ENCODE measurements at places on chromosomes 11 and 22. TPM values are rescaled to one million over a fixed set of nuclear protein-coding genes. Genes with fewer than 3 reads are reported as not detected.

Gene NAV2
- 8.1 TPM for polyA plus RNA-seq

Gene PYGM
- 2.4 TPM for polyA plus RNA-seq

Gene TUB
- polyA plus RNA-seq = 15.2 TPM

Gene DEUP1
- polyA plus RNA-seq = 0.43 TPM

Gene PDGFD
- 18.1 TPM for polyA plus RNA-seq

Gene CLMP
- 17.5 TPM for polyA plus RNA-seq

Gene CSF2RB
- 2.2 TPM for polyA plus RNA-seq

Gene LDHAL6A
- 0.33 TPM for polyA plus RNA-seq

Gene ASRGL1
- 5.4 TPM for polyA plus RNA-seq

Gene RTN4RL2
- 0.60 TPM for polyA plus RNA-seq

Gene NOX4
- 4.6 TPM for polyA plus RNA-seq

Gene TMPRSS4
- polyA plus RNA-seq = 62.6 TPM

Gene OR4A16
- polyA plus RNA-seq = 0.04 TPM

Gene SCO2
- 1.8 TPM for polyA plus RNA-seq

Gene GRIA4
- polyA plus RNA-seq = 7.3 TPM

Gene EFCAB6
- polyA plus RNA-seq = 1.5 TPM

Gene NNMT
- 4.0 TPM for polyA plus RNA-seq

Gene ANO9
- 169 TPM for polyA plus RNA-seq

Gene CD3G
- 2.5 TPM for polyA plus RNA-seq

- DNase-seq = no peak
Measured at GRCh38 chr11:46413760-46414465, 22.3 kb upstream of the CHRM4 start.

DNA sequence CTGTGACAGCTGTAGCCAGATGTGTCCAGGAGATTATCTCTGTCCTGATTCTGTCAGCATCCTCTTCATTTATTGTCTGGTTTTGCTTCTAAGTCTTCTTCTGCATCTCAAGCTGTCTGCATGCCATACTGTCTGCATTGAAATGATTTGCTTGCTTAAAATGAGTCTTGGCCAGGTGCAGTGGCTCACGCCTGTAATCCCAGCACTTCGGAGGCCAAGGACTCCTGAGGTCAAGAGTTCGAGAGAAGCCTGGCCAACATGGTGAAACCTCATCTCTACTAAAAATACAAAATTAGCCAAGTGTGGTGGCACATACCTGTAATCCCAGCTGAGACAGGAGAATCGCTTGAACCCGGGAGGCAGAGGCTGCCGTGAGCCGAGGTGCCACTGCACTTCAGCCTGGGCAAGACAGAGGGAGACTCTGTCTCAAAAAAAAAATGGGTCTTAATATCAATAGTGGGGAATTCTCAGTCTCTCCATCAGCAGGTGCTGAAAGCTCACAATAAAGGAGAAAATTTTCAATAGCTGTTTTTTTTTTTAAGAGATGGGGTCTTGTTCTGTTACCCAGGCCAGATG, 39.2 kb upstream of the AMPD3 start:
- DNase-seq = no peak

DNA sequence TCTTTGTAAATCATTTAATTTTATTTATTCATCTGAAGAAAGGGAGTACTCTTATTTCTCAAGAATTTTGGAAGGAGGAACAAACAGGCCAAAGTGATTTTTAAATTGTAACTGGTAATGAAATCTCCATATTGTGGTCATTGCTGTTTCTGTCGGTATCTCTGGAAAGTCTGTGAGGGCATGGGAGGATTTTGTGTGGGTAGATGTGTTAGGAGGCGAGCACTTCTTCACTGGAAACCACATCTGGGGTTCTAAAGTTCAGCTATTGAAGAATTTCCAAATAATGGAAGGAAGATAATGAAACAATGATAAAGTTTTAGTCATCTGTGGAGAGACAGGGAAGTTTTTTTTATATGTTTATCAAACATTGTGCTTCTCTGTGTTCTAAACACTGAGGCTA, 6.6 kb downstream of the TRIM34 start:
- no peak for DNase-seq

GRCh38 chr11:128483211-128483788, 104.1 kb downstream of the ETS1 start:
- no peak for DNase-seq

DNA sequence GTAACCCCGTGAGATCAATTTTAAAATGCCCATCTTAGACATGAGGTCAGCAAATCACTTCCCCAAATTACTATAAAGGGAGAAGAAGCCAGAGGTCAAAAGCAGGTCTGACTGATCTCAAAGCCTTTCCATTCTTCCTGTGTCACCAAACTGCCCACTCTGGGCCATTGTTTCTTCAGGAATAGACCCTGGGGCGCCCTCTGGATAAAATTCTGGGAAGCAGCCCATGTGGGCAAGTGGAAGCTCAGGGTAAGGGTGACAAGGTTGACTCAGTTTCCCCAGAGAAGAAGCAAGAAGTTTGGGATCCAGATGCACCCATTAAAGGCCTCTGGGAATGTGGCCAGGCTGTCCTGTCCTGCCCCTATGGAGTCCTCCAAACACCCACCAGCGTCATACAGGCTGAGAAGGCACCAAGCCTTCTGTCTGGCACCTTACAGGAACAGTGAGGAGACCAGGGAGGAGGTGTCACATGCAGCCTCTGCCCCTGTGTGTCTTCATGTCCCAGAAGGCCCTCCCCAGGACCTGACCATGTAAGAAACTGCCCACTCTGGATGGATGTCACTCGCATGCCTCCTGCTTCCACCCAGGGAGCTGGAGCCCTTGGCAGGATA, 50.1 kb downstream of the CHST1 start:
- DNase-seq = no peak

- DNase-seq = no peak
Measured at GRCh38 chr11:126497581-126498122, 142.2 kb downstream of the ST3GAL4 start.

GRCh38 chr11:129530154-129530895, 154.7 kb downstream of the BARX2 start:
- DNase-seq = no peak

DNA sequence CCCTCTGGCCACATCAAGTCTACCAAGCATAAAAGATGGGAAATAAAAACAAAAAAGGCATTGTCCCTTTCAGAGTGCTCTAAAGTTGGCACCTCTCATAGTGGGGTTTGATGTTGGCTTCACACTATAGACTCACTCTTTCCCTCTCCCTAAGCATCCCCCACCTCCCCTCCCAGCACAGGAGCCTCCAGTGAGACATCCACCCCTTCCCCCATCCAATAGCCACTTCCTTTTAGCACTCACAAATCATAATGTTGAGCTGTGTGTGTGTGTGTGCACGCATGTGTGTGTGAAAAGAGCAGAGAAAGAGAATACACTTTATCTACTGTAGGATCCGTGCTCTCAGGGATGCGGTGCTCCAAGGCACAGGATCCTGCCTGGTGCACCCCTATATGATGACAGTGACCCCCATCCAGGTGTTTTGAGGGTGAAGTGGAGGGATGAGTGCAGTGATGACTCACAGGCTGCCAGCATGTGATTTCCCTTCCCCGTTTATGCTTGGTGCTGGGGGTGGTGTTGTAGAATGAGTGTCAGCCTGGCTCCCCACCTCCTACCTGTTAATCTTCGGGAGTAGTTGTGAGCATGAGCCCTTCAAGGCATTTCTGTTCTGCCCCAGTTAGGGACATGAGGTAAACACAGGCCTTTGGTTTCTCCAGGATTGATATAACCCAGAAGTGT, 235.2 kb upstream of the B3GAT1 start:
- no peak for DNase-seq

GRCh38 chr22:38549101-38549894, 20.7 kb downstream of the DMC1 start:
- no peak for DNase-seq

- peak; percentile 56 for DNase-seq
Measured at GRCh38 chr22:17867160-17867785, 93.0 kb upstream of the BID start.

- DNase-seq = no peak
Measured at GRCh38 chr11:100336873-100337272, 350.2 kb upstream of the ARHGAP42 start.

- no peak for DNase-seq
Measured at GRCh38 chr11:20042811-20043341, 117.4 kb downstream of the DBX1 start.

- peak; percentile 87 for DNase-seq
Measured at GRCh38 chr22:38110008-38110862, at the start of gene BAIAP2L2. Gene BAIAP2L2, minus strand, starts transcription at chr22:38110684. Its CDS starts 159 bp downstream, at chr22:38110525.

GRCh38 chr11:89545691-89546090, 54.5 kb upstream of the NOX4 start:
- peak; percentile 90 for DNase-seq

GRCh38 chr11:39461066-39461465, 1998.4 kb downstream of the LRRC4C start:
- no peak for DNase-seq

GRCh38 chr11:39678996-39679395, 1780.5 kb downstream of the LRRC4C start:
- DNase-seq = no peak

DNA sequence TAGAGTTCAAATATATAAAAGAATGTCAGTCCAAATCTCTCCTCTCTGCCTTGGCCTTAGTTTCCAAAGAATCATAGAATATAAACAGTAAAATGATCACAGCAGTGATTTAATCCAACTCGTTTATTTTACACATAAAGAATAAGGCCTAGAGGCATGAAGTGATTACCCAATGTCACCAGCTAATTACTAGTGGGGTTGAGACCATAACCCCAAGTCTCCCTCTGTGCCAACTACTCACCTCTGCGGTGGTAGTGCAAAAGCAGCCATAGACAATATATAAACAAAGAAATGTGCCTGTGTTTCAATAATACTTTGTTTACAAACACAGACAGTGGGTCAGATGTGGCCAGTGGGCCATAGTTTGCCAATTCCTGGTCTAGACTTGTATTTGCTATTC, 96.6 kb upstream of the FAT3 start:
- no peak for DNase-seq

DNA sequence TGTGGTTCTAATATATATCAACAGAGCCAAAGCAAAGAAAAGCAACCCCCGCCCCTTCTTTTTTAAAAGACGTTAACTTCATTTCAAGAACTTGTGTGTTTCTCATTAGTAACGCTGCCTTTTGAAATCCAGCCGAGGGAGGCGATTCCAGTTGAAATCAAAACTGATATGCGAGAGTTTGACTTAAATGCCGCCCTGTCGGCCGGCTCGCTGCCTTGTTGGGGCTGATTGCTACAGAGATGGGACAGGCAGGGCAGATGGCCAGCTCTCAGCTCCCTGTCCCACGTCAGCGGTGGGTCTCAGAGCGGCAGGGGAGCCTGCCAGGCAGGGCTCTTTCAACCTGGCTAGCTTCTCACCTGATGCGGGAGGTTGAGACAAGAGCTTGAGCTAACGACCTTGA, 51.9 kb upstream of the ALX4 start:
- DNase-seq = no peak

GRCh38 chr11:103525069-103525468, 415.8 kb downstream of the DYNC2H1 start:
- DNase-seq = no peak

- no peak for DNase-seq
Measured at GRCh38 chr22:25223269-25223850, 3.9 kb downstream of the CRYBB2 start.

GRCh38 chr11:131645237-131645636, 274.8 kb downstream of the NTM start:
- DNase-seq = no peak

DNA sequence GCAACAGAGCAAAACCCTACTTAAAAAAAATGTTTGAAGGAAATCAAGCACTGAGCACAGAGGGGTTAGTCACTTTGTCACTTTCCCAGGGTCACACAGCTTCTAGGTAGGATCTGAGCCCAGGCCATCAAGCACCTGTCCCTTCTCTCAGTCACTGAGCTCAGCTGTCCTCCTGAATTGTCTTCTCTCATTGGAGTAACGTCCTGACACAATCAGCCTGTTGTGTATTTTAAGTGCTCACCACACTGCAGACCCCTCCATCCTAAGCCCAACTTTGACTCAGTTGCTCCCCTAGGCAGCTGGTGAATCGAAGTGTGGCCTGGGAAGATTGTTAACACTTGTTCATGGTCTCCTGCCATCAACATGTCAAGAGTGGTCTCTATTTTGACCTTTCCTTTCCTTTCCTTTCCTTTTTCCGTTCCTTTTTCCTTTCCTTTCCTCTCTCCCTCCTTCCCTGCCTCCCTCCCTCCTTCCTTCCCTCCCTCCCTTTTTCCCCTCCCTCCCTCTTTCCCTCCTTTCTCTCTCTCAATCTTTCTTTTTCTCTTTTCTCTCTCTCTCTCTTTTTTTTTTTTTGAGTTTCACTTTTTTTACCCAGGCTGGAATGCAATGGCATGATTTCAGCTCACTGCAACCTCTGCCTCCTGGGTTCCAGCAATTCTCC, 76.1 kb downstream of the PIWIL3 start:
- no peak for DNase-seq

DNA sequence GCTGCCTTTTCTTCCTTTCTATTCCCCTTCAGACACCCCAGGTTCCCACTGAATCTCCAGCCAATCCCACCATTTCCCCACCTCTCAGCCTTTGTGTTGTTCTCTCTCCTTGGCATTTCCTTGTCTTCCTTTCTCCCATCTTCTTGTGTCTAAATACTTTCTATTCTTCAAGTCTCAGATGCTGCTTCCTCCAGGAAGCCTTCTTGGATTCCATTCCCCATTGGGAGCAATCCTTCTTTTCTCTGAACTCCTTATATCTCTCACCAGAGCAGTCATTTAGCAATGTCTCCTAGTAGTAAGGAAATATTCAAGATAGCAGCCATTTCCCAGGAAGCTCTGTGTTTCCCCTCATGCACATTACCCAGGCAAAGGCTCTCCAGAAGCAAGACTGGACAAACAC, 15.4 kb downstream of the YPEL4 start:
- DNase-seq = no peak
